ENCODE measurements at places on chromosomes 6 and 20.

GRCh38 chr6:134740027-134740373, 209.9 kb downstream of the ALDH8A1 start:
- DNase-seq = no peak

- no peak for DNase-seq
These were observed 705.9 kb downstream of the PTPRT start for GRCh38 chr20:42483730-42484303.

DNA sequence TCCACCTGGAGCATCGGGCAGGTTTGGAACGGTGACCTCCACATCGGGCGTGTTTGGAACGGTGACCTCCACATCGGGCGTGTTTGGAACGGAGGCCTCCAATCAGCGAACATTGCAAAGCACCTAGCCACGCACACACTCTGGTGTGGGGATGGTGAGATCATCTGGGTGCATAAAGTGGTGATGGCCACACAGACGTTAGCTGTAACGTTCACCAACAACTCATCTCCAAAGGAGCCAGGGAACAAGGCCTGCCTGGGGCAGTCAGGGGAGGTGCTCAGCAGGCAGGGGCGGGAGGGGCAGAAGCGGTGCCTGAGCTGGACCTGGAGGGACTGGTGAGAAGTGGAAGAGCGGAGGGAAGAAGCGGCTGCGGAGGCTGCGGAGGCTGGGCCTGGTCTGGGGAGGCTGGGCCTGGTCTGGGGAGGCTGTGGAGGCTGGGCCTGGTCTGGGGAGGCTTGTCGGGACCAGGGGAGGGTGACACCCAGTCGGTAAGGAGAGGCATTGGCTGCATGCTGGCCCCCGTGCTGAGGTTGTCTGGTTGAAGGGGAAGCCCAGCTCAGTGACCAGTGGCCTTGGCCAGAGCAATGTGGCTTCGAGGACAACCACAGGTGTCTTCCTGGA, 89.9 kb downstream of the PSMB1 start:
- DNase-seq = no peak

DNA sequence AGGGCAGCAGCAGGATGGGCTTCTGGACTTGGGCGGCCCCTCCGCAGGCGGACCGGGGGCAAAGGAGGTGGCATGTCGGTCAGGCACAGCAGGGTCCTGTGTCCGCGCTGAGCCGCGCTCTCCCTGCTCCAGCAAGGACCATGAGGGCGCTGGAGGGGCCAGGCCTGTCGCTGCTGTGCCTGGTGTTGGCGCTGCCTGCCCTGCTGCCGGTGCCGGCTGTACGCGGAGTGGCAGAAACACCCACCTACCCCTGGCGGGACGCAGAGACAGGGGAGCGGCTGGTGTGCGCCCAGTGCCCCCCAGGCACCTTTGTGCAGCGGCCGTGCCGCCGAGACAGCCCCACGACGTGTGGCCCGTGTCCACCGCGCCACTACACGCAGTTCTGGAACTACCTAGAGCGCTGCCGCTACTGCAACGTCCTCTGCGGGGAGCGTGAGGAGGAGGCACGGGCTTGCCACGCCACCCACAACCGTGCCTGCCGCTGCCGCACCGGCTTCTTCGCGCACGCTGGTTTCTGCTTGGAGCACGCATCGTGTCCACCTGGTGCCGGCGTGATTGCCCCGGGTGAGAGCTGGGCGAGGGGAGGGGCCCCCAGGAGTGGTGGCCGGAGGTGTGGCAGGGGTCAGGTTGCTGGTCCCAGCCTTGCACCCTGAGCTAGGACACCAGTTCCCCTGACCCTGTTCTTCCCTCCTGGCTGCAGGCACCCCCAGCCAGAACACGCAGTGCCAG, at the start of gene TNFRSF6B:
TNFRSF6B (plus strand) TSS at position 25 of the 729 bp plus-strand sequence; CDS start at position 141, 116 bp downstream.
- DNase-seq = no peak

DNA sequence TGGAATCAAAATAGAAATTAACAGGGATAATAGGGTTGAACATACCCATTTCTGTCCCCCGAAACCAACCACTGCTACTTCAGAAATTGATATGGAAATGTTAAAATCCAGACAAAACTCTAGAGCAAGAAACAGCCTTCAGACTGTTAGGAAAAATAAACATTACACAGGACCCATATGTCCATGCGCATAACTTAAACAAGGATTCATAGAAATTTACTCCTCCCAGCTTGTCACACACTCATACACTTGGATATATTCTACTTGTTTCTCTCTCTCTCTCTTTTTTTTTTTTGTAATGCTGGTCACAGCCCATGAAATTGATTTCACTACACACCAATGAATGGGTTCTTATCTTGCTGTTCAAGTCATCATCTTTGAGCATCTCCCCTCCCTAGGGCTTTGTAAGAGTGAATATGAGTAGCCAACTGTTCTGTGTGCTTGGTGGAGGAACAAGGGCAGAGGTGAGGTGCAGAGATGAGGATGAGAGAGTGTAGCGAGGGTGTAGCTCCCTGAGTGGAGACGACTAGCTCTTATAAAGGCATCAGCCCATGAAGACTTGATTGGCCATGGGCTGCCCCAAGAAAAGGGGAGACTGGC, 61.8 kb upstream of the MLN start:
- no peak for DNase-seq

- no peak for DNase-seq
These were observed 624.1 kb upstream of the CDH4 start for GRCh38 chr20:60627751-60628565.

DNA sequence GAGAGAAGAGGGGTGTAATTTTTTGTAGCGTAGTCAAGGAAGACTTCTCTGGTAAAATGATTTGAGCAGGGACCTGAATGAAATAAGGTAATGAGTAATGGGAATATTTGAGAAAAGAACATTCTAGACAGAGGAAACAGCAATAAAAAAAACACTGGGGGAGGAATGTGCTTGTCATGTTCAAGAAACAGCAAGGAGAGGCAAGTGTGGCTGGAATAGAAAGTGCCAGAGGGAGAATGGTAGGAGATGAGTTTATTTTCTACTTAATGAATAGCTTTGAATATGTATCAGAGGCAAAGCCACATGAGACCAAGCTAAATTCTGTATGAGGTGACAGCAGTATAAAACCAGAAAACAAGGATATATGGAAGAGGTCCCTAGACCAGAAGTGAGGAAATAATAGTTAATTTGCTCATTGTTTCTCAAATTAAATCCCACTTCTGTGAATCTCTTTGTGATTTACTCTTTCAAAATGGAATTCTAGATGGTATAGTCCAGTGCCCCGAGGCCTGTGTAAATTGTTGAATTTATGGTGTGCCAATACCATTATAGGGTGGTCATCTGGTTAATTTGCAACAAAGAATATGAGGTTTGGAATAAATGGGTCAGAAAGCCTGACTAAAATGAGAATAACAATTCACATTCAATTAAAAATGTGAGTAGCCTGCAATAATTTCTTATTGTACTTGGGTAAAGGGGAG, 170.2 kb downstream of the CDKAL1 start:
- DNase-seq = no peak

DNA sequence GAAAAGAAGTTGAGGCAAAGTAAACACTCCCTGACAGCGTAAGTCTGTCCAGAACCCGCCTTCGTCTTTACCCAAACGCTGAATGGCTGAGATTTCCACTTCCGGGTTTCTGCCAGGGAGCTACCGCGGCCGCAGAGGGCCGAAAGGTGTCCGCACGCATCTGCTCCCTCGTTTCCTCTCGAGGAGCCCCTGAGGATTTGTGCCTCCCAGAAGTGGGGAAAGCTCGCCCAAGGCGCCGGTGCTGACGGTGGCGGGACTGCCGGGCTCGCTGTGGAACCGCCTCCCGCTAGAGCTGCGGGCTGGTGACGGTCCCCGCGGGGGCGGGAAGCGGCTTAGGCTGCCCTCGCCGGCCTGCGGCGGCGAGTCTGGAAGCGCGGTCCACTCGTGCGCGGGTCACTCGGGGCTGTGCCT, 1760.2 kb upstream of the DEFB115 start:
- DNase-seq = no peak

DNA sequence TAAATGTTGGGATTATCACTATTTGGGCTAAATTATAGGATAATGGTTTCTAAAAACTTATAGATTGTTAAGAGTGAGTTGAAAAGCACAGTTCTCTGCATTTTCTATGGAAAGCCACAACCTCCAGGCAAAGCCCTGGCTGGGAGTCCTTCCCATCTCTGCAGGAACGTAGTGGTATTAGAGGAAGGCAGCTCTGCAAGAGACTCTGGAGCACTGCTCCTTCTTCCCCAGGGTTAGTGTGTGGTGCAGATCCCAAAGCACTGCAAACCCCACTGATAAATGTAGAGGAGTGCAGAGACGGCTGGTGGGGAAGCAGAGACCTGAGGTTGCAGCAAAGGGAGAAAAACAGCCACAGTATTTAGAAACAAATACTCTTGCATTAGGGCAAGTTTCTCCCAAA, 225.3 kb downstream of the TINAG start:
- DNase-seq = no peak

DNA sequence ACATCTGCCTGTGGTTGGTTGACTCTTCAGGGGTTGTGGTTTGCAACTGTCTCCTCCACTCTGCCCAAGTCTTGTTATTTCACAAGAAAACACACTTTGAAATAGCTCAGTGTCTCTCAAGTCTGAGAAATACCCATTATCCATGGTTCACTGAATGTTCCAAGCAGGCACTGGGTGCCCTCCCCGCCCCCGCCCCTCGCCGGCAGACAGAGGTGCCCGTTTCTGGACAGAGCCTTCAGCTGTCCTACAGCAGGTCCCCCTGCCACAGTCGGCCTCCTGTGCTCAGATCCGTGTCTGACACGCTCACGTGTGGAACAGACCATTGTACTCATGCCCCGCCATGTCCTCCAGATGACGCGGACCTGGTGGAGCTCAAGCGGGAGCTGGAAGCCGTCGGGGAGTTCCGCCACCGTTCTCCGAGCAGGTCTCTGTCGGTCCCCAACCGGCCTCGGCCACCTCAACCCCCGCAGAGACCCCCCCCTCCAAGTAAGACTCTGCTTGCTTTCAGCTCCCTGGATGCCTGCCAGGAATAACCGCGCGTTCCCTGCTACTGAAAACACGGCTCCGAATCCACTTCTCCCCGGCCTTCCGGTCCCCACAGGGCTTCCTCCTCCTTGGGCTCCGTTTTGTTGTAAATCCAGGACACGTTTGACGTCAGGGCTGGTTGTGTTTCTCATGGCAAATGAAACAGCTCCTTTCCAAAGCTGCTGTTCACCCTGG, 81.4 kb downstream of the SERAC1 start:
- no peak for DNase-seq

GRCh38 chr6:142318714-142319113, 16.9 kb downstream of the ADGRG6 start:
- no peak for DNase-seq

DNA sequence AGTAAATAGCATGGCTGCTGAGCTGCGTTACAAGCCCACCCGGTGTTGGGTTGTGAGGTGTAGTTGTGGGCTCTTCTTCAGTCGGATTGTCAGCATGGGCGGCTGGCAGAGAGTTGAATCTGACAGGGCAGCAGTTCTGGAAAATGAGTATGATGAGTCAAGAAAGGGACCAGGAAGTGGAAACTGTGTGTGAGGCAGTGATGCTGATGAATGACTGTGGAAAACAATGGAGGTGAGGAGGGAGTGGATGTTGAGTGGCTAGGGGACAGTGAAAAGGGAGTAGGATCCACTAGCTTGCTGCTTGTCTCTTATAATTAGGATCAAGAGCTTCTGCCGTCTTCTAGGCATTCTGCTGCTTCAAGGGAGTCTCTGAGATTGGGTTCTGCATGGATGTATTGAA, 154.3 kb downstream of the ESR1 start:
- DNase-seq = no peak

- no peak for DNase-seq
These were observed 160.2 kb downstream of the PHF3 start for GRCh38 chr6:63795826-63796225.

Data from stimulated activated CD8-positive, alpha-beta memory T cell treated with anti-CD3 and anti-CD28 coated beads, Interleukin-4, amount 100 ng/mL, for 24 hours (primary cell).